ENCODE measurements at places on chromosomes 2 and 18.

DNA sequence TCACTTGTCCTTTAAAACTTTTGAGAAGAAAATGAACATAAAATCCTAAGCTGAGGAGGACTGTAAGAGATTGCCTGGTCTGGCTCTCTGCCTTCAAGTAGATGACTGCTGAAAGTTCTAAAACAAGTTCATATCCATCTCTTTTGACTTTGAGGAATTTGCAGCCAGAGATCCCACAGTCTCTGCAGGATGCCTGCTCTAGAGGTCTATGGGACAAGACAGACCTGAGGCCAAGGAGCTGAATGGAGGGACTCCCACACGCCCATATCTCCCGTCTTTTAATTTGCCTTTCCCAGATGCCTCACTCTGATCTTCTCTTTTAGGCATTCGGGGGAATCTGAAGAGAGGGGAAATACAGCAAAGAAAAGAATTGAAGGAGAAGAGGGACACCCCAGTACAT is 255.9 kb upstream of the RASGRP3 start:
- no peak for DNase-seq

DNA sequence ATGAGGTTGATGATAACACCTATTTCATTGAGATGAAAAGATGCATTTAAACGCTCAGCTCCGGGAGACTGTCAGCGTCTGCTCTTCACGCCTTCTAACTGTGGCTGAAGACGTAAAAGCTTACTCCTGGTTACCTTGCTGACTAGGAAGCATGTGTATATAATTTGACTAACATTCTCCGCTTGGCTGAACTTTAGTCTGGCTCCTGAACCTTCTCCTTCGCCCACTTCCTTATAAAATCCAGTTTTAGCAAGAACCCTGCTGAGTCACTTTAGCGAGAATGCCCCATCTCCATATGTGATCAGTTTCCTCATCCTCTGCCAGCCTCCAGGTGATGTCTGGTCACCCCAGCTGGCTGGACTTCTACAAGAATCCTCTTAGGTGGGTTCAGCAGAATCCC is 12.7 kb upstream of the CREG2 start:
- DNase-seq, result no peak

- peak; percentile 64 for DNase-seq
Measured at GRCh38 chr18:3151399-3152264, 68.1 kb downstream of the MYOM1 start.

DNA sequence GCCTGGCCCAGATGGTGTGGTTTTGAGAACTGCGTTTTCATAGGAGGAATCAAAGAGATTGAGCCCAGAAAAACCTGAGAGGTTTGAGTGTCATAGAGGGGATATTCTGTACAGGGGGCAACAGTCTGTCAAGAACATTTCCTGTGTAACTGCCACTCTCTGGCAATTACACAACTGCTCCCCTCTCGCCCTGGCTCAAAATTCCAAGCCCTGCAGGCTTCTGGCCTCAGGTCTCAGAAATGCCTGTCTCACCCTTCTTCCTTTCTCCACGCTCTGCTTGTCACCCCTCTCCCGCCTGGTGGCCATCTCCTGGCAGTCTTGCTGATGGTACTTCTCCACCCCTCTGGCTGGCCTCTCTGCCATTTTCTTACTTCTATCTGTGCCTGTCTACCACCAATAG is 4.0 kb downstream of the VAMP5 start:
- no peak for DNase-seq

GRCh38 chr2:206858687-206859329 is 80.5 kb upstream of the CPO start:
- DNase-seq, result peak; percentile 60
